ENCODE measurements at places on chromosomes 2 and 18. TPM values are rescaled to one million over a fixed set of nuclear protein-coding genes. Genes with fewer than 3 reads are reported as not detected.
A peak's percentile ranks its signal among the peaks of the same experiment; 100 is the strongest.

DNA sequence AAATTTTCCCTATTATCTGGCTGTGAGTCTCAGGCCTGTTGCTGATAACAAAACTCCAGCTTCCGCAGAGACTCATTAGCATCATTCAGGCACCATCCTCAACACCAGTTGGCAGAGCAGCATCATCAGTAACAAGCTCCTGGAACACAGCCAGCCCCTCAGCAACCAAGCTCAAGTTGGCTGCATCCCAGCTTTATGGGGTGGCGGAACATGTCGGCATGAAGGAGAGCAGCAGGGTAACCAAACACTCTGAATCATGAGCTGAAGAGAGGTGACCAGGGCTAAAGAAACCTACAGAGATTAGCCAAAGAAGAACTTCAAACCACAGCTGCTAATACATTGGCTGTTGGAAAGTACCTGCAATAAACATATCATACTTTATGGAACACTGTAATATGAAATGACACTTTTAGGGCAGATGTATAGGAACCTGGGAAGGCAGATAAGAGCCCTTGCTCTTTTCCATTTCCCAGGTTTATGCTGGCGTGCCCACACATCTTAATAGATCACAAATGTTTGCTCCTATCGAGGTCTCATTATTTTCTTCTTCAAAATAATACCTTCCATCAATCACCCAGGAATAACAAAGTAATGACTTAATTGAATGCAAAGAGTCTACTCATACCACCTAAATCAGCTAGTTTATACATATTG, 63.8 kb downstream of the PDE11A start:
- DNase-seq = no peak

- DNase-seq = no peak
Observed at GRCh38 chr2:67076239-67076624, 320.9 kb upstream of the ETAA1 start.

GRCh38 chr2:178506101-178506500, 25.8 kb downstream of the PLEKHA3 start:
- no peak for DNase-seq

GRCh38 chr2:195468771-195469170, 188.3 kb upstream of the SLC39A10 start:
- DNase-seq = no peak

DNA sequence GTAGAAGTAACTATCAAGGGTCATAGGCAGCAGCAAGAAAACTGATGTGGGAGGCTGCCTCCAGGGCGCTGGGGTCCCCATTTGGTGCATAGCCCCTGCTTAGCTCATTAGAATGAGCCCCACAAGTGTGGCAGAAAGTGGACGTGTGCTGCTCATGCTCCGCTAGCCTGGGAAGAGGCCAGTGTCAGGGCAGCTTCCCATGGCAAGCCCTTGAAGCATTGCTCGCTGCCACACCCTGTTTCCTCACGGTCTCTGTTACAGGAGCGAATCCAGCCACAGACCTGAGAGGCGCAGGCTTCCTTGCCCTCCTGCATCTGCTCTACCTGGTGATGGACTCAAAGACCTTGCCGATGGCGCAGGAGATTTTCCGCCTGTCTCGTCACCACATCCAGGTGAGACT, 22.5 kb downstream of the ELMOD3 start:
- DNase-seq = no peak

GRCh38 chr2:170887496-170887895, 41.6 kb upstream of the GORASP2 start:
- DNase-seq = no peak

DNA sequence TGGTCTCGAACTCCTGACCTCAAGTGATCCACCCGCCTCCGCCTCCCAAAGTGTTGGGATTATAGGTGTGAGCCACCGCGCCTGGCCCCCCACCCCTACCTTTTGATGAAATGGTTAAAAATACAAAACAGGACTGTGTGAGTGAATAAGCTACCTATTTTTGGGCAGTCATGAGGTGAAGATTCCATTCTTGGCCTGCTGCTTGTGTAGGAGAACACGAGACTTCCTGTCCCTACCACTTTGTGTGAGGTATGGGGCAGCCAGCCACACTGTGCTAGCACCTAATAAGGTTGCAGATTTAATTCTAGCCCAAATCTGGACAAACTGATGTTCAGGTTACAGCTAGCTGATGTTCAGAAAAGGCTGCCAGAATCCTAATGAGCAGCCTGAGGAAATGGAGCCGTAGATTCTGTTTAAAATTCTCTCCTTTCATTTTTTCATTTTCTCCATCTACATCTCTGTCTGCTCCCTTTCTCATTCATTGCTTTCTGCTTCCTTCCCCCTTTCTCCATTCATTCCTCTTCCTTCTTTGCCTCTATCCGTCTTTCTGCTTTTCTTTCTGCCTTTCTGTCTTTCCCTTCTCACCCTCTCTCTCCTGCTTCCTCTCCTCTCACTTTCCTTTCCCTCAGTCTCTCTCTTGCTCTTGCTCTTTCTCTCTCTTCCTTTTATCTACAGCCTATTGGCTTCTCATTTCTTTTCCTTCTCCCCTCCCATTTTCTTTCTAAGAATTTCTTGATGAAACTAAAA, 4.6 kb upstream of the LTBP1 start:
- no peak for DNase-seq

DNA sequence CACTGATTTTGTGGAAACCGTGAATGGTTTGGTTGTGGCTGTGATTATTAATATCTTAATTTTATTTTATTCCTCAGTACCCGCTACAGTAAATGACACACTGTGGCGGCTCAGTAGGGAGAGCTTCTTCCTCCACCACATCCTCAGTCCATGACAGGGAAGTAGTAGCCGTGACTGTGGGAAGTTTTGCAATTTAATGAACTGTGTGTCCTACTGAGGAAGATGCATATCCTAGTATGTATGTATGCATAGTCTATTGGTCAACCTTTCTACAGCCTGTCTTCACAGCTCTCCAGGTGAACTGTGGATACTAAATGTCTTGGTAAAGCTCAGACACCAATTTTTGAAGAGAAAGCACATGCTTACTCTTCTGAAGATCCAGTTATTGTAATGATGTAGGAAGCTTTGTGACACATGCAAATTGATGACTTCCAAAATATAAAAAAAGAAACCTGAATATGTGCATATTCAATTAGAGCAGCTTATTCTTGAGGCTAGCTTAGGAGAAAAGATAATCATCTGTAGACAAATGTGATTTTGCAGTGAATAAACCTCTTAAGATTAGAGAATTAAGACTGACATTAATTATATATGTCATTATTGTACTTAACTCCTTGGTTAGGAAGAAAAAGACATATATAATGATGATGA, 384.3 kb upstream of the CNTNAP5 start:
- DNase-seq = no peak

GRCh38 chr2:2325516-2325915, 5.6 kb downstream of the MYT1L start:
- no peak for DNase-seq

DNA sequence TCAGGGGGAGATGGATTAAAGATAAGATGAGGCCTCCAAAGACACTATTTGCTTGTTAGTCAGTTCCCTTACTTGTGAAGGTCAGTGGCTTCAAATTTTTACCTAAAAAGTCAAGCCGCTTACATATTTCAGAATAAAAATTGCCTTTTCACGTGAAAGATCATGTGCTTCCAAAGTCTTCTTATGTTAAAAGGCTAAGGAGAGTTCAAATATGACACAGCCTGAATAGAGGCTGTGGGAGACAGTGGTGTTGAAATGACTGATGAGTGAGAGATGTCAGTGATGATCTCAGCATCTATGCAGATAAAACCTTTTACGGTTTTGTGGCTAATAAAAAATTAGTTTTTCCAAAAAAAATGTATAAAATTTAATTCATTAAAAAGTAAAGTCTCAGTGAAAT, 40.5 kb downstream of the UPP2 start:
- DNase-seq = no peak

DNA sequence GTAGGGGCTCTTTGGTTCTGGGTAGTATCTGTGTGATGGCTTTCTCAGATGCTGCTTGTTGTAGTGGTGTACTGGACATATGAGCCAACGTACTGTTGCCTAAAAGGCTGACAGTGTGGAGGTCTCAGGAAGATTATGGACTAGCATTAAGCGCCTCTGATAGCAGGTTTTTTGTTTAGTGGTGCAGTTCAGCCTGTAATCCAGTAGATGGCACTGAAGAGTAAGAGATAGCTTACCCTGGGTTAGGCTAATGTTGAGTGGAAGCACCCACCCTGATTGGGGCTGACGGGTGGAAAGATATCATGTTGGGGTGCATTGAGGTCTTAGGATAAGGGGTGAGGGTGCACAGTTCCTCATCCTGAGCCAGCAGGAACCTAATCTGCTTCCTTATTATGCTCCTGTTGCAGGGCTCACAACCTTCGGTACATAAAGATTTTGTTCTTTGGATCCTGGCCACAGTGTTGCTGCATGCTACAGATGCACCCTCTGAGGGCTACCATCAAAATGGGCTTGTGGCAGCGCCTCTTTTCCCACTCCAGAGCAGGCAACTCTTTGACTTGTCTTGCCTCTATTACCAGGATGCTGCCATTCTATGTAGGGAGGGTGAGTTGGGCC, 79.6 kb downstream of the MSTN start:
- no peak for DNase-seq

- no peak for DNase-seq
Observed at GRCh38 chr2:238851761-238852160, 3.9 kb downstream of the TWIST2 start.

GRCh38 chr2:106667478-106668070, 180.4 kb downstream of the CD8B2 start:
- no peak for DNase-seq

- DNase-seq = no peak
Observed at GRCh38 chr2:45173513-45173912, 164.3 kb upstream of the SIX2 start.

DNA sequence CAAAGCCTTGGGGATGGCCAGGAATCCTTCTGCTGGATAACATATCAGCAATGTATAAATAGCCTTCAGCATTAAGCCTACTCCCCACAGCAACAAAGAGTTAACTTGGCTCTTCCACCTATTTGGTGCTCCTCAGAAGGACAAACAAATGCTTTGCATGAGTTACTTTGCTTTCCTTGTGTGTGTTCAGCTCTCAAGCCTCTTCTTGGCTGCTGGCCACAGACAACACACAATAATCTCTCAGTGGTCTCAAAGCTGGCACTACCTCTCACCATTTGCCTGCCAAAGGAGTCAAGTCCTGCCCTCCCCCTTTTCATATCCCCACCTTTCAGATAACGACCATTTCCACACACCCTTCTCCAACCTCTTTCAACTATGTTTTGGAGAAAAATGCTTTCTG, 17.5 kb downstream of the FTCDNL1 start:
- no peak for DNase-seq

DNA sequence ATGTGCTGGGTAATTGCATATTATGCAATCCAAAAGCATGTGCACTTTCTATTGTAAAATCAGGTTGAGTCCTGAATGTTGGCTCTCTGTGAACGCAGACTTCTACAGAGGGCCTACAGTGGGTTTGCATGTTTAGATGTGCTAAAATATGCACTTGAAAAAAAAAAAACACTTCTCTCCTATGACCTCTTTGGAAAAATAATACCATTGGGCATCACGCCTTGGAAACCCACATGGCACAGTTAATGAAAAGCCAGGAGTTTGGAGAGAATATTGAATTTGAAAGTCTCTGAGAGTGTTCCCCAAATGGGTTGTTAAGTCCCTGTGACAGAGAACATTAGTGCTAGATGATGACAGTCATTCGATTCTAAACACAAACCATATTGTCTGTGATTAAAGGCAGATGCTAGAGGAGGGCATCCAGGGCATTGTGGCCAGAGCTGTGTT, 710.4 kb upstream of the PIK3C3 start:
- DNase-seq = no peak

DNA sequence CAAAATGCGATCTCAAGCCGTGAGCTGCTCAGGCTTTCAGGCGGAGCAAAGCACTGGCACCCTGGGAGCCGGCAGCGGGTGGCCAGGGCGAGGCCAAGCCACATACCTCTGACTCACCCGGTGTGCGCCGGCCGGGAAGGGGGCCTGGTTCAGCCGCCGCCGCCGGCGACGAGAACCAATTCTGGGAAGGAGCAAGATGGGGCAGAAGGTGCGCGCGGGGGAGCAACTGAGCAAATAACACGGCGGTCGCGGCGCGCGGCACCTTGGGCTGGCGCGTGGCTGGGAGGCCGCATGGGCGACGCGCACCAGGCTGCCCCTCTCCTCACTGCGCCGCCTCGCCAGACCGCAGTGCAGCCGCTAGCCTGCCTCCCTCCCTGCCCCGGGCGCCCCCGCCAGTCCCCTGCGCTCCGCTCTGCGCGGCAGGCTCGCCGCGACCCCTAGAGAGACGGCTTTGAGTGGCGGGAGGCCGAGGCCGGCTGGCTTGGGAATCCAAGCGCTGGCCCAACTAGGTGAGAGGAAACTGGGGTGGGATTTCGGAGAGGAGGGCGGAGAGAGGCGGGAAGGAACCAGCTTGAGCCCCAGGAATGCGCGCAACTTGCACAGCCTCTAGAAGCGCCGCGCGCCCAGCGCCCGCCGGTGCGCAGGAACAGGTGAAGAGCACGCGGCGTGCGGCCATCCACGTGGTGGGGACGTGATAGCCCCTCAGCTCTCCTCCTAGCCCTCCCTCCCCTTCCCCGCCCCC, 3.2 kb downstream of the NRP2 start:
- DNase-seq = peak; percentile 60

DNA sequence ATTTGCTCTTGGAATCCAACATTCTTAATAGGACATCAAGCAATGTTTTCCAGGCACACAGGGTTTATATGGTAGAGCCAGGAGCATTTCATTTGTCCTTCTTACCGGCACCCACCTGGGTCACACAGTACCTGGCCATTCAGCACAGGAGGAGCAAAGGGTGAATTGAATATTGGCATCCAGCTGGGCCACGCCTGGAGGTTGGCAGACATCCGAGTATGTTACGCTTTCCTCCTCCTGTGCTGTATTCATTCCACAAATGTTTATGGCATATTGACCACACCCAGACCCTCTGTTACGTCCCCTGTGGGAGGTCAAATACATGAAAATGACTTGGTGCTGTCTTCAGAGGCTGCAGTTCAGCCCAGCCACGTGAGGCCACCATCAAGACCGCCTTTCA, 206.2 kb downstream of the RTP5 start:
- no peak for DNase-seq

- no peak for DNase-seq
Observed at GRCh38 chr18:80250740-80251364, 3.5 kb upstream of the PARD6G start.

GRCh38 chr18:63140038-63140450, 179.5 kb downstream of the BCL2 start:
- DNase-seq = no peak

C2orf15 gene
- 0.78 TPM for polyA plus RNA-seq

PLEK gene
- 22.1 TPM for polyA plus RNA-seq

CTAGE1 gene
- not detected for polyA plus RNA-seq

SLC9A4 gene
- not detected for polyA plus RNA-seq

LBX2 gene
- polyA plus RNA-seq = not detected

TXNDC2 gene
- polyA plus RNA-seq = 0.10 TPM

GALNT14 gene
- polyA plus RNA-seq = 0.28 TPM

KLF11 gene
- polyA plus RNA-seq = 41.8 TPM

NPAS2 gene
- polyA plus RNA-seq = 4.6 TPM

SERPINB2 gene
- 1.4 TPM for polyA plus RNA-seq

BOK gene
- polyA plus RNA-seq = 19.2 TPM

CRYGD gene
- polyA plus RNA-seq = 7.0 TPM

RTP5 gene
- not detected for polyA plus RNA-seq

TMEM178A gene
- 7.0 TPM for polyA plus RNA-seq

FBXO48 gene
- 1.9 TPM for polyA plus RNA-seq

CCDC85A gene
- polyA plus RNA-seq = 0.65 TPM
